ENCODE measurements at places on chromosomes 1 and 21.

DNA sequence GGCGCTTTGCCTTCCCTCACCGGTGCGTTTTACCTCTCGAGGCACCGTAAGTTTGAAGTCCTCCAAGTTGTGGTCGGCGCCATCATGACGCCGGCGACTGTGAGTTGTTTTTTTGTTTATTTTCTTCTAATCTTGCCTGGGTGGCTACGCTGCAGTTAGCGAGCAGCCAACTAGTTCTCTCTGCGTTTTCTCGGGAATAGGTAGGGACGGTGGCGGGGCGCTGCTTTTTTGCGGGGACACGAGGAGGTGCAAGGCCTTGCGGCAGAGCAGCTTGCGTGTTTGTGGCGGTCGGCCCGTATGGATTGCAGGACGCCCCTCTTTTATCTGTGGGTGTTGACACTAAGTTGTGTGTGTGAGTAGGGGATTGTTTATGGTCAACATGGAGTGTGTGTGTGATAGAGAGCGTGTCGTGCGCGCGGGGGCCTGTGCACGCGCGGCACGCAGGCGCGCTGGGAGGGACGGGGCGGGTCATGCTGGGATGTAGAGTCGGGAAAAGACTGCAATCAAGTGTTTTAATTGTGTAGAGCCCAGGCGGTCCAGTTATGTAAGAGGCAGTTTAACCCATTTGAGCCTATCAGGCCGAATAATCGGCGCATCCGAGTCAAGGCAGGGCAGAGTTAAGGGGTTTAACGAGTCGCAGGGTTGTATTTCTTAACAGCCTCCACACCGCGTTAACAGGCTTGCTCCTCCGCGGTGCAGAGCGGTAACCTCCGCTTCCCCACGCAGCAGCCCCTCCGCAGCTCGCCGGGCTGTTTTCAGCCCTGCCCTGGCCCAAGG, 1.2 kb upstream of the NEGR1 start:
- DNase-seq = peak; percentile 2

DNA sequence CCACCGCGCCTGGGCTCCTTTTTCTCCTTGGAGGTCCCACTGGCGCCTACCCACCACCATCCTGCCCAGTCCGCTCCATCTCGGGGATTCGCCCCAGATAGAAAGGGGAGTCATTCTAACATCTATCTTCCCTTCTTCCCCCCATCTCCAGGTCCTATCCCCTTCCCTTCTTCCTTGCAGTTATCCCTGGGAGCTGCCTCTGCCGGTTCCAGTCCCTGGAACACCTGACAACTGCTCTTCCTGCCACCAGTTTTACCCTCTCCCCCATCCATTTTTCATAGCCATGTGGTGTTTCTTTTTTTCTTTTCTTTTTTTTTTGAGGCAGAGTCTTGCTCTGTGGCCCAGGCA, 12.0 kb upstream of the COL16A1 start:
- DNase-seq = no peak

DNA sequence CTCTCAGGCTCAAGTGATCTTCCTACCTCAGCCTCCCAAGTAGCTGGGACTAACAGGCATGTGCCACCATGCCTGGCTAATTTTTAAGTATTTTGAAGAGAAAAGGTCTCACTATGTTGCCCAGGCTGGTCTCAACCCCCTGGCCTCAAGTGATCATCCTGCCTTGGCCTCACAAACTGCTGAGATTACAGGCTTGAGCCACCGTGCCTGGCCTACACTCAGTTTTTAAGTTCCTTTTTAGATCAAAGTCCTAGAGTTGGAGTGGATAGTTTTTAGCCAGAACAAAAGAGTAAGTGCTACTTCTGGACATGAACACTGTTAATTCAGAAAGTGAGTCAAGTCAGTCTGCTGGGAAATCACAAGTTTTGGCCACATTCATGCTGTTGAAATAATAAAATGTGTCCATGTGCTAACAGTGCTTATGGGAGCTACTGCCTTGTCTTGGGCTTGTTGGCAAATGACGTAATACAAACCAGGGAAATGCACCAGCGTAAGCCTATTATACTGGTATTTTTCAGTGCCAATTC, 84.2 kb downstream of the NDUFS5 start:
- DNase-seq = no peak

- DNase-seq = no peak
These were observed 11.0 kb upstream of the ZNF669 start for GRCh38 chr1:247115141-247115510.

Data from central memory CD4-positive, alpha-beta T cell (primary cell).